ENCODE measurements at places on chromosomes 16 and 17.

DNA sequence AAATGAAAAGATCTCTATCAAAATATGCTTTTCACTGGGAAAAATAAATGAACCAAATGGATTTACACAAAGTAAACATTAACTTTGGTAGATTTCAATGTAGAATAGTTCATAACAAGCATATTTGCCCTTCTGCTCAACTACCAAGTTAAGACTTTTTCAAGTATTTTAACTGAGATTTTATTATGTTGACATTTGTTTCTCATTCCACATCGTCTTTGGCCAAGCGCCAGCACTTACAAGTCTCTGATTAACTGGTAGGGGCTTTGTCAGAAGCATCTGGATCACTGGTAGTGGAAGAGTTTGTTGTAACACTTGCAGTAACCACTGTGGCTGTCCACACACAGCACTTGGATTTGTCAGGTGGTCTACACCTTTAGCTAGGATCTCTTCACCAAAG, 22.9 kb downstream of the SLFN12L start:
- no peak for DNase-seq

- no peak for DNase-seq
Measured at GRCh38 chr16:86598607-86599565, 20.5 kb downstream of the FOXL1 start.

GRCh38 chr17:48523010-48523409, 7.8 kb downstream of the HOXB1 start:
- DNase-seq: no peak

- peak; percentile 93 for DNase-seq
Measured at GRCh38 chr17:9239793-9240658, 218.7 kb downstream of the NTN1 start.

DNA sequence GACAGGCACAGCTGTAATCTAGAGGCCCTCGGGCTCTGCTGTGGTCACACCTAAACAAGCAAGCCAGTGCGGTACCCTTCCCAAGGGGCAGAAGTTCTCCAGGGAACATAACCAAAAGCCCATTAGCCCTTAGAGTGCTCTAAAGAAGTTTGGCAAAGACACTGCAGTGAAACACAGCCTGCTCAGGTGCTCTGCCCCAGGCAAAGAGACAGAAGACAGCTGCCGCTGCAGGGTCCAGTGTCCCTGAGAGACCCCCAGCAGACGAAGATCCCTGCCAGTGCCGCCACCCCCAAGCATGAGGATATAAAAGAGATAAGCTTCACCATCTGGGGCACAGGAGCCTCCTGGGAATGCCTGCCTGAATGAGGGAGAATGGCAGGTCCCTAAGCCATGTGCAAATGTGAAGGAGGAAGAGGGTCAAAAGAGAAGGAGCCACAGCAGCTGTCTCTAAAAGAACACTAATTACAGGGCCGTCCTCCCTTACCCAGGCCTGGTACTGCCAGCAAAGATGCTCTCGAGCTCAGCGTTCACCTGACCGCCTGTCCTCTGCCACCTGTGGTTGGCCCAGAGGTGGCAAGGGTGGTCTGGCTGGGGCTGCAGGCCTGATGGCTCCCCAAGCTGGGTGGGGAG, 29.7 kb downstream of the CUEDC1 start:
- DNase-seq: no peak

DNA sequence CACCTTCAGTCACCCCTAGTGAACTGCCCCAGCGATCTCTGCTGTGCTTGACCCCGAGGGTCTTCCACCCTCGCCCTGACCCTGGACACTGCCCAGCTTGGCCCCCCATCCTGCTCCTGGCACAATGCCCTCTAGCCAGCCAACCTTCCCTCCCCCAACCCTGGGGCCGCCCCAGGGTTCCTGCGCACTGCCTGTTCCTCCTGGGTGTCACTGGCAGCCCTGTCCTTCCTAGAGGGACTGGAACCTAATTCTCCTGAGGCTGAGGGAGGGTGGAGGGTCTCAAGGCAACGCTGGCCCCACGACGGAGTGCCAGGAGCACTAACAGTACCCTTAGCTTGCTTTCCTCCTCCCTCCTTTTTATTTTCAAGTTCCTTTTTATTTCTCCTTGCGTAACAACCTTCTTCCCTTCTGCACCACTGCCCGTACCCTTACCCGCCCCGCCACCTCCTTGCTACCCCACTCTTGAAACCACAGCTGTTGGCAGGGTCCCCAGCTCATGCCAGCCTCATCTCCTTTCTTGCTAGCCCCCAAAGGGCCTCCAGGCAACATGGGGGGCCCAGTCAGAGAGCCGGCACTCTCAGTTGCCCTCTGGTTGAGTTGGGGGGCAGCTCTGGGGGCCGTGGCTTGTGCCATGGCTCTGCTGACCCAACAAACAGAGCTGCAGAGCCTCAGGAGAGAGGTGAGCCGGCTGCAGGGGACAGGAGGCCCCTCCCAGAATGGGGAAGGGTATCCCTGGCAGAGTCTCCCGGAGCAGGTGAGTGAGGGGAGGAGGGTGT, at the start of gene TNFSF13:
TSS of gene TNFSF13 (plus strand) at position 207 of the 776 bp plus-strand sequence. CDS start at position 497, 290 bp downstream.
- DNase-seq: no peak

- no peak for DNase-seq
Measured at GRCh38 chr16:51540259-51540658, 389.2 kb upstream of the SALL1 start.

DNA sequence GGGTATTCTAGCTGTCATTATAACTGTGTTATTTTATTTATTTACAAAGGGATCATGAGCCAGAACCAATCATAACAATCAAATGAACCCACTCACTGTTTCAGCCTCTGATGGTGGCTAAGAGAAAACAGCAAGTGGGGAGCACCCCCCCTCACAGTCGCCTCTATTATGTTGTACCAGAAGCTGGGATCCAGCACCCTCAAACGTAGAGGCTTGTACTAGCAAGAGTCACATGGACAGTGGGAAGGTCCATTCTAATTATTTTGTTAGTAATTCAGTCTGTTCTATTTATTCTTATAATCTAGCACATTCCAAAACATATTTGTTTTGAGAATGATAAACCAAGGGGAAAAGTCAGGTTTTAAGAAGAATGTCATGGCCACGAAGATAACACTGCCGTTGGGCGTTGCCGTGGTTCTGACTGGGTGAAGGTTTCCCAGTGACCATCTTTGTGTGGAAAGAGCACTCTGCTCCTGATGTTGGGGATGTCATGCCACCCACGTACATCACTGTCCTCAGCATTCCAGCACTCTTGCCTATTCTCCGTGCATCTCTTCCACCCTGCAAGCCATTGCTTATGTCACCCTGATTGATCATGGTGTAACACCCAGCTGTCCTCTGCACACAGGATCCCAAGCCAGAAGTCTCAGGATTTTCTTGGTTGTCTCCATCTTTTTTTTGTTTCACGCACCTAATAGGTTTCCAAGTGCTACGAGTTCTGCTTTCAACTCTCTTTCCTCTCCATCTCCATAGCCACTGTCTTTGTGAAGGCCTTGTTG, 205.8 kb downstream of the PRKCA start:
- DNase-seq: no peak

DNA sequence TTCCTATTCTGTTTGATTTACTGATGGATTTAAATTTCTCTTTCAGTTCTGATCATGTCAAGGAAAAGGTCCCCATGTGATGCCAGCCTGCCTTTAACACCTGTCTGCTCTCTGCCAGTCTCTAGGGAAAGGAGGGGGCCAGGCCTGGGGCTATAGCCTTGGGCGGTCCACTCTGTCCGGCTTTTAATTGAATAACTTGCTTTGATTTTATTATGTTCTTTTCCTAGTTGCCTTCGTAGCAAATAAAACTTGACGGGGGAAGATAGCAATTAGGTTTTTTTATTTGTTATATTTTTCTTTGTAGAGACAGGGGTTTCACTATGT, 47.6 kb downstream of the ABAT start:
- DNase-seq: no peak

Measured in suprapubic skin (tissue), 4 donors.